Left kidney (tissue), 8 donors: ENCODE measurements at places on chromosomes 1 and 21.
A peak's percentile ranks its signal among the peaks of the same experiment; 100 is the strongest.

DNA sequence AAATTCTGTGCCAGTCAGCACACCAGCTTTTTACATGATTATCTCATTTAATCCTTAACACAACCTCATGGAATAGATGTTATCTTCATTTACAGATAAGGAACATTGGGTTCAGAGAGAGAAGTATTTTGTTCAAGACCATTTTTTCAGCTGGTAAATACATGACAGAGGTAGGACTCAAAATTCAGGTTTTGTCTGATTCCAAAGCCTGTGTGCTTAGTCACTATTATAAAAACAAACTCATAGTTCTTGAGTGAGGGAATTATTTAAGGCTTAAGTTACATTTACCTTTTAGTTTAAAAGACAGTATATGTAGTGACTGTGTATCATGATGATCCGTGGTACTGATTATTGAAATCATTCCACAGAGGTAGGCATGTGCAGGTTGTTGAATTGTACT is 125.2 kb downstream of the MAGI3 start:
- DNase-seq: no peak

- no peak for DNase-seq
These were observed 14.7 kb upstream of the PTGFR start for GRCh38 chr1:78475888-78476610.

- no peak for DNase-seq
These were observed 94.4 kb downstream of the CD247 start for GRCh38 chr1:167423684-167424619.

- no peak for DNase-seq
These were observed 641.0 kb downstream of the PLPP3 start for GRCh38 chr1:55938376-55938850.

- no peak for DNase-seq
These were observed 80.2 kb downstream of the VPS13D start for GRCh38 chr1:12309783-12310742.

GRCh38 chr1:226646026-226646869 is 92.8 kb downstream of the ITPKB start:
- DNase-seq: no peak

GRCh38 chr21:26185021-26185420 is 14.5 kb upstream of the APP start:
- no peak for DNase-seq

GRCh38 chr1:245704341-245704740 is 549.6 kb downstream of the KIF26B start:
- no peak for DNase-seq

GRCh38 chr1:228358039-228358763 is 48.4 kb downstream of the TRIM11 start:
- DNase-seq: no peak

DNA sequence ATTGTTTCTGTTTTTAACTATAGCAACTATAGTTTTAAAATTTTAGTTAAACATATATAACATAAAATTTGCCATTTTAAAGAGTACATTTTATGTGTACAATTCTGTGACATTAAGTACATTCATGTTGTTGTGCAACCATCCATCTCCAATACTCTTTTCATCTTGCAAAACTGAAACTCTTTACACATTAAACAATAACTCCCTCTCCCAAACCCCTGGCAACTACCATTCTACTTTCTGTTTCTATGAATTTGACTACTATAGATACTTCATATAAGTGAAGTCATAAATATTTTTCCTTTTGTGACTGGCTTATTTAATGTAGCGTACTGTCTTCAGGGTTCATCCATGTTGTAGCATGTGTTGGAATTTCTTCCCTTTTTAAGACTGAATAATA is 25.9 kb downstream of the PCBP3 start:
- no peak for DNase-seq

DNA sequence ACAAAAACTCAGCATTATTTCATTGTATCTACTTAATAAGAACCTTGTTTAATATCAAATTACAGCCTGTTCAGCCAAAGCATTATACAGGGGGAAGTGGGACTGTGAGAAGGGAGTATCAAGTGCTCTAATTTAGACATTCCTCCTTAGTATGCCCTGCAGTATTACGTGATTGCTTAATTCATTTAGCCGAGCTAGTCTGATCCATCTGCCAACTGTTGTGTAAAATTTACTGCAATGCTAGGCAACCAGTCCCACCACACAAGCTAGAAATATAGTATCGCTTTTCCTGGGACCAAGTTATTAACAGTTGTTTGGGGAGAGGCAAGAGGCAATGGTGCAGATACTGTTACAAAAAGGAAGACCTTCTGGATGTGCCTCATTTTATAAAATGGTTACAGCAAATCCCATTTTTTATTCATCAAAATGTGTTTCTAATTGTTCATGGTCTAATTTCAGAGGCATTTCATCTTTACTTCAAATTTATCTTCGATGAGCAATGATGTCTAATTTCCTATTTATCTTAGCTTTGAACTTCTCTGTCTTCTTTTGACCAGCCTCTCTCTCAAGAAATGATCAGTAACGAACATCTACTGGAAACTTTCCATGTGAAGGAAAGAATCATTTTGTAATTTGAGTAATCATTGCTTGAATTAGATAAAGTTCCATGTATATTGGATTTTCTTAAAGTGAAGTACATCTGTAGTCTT is 283.3 kb downstream of the DUSP10 start:
- DNase-seq: peak; percentile 52

DNA sequence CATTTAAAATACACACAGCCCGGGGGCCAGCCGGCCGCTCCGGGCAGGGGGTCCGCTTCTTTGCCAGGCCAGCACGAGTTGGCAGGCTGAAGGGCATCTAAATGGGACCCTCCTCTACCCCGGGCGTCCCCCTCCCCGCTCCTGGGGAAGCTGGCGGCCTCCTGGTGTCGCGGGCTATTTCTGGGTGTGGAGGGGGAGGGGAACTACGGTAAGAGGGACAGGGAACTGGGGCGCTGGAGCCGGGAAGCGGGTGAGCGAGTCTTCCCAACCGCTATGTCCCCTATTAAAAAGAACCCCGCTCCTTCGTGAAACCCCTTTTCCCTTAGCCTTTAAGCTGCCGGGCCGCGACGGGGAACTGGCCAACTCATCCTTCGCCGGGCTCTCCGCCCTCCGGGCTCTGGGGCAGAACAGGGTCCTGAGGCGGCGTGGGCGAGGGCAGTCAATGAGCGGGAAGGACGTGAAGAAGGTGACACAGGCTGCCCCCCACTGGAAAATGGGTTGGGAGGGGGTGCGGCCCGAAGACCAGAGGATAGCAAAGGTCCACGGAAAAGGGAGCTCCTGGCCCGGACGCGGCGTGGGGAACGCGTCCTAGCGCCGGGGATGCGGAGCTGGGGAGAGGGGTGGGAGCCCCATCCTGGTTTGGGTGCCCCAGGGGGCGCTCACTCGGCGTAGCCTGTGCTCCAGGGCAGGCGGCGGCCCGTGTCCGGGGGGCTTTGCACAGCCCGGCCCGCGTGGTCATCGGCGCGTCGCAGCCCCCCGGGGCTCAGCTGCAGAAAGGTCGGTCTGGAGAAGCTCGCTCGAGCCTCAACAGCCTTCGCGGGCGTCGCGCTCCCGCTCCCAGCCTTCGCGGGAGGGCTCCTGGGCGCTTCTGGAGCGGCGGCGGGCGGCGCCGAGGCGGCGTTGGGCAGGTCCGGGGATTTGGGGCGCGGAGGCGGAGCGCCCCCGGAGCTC is 544 bp downstream of the PPM1J start:
- no peak for DNase-seq

GRCh38 chr1:51172811-51173210 is 63.3 kb upstream of the RNF11 start:
- no peak for DNase-seq

GRCh38 chr21:45370575-45370974 is 34.4 kb upstream of the COL18A1 start:
- DNase-seq: no peak

GRCh38 chr1:231576804-231577718 is 48.6 kb downstream of the TSNAX start:
- DNase-seq: no peak

- DNase-seq: no peak
These were observed 192.3 kb upstream of the C1orf87 start for GRCh38 chr1:60265560-60266535.

- DNase-seq: no peak
These were observed 25.9 kb downstream of the CD53 start for GRCh38 chr1:110898734-110899457.

- no peak for DNase-seq
These were observed 151.2 kb downstream of the TGFBR3 start for GRCh38 chr1:91734761-91735160.

GRCh38 chr1:56284928-56285327 is 294.4 kb downstream of the PLPP3 start:
- DNase-seq: no peak

DNA sequence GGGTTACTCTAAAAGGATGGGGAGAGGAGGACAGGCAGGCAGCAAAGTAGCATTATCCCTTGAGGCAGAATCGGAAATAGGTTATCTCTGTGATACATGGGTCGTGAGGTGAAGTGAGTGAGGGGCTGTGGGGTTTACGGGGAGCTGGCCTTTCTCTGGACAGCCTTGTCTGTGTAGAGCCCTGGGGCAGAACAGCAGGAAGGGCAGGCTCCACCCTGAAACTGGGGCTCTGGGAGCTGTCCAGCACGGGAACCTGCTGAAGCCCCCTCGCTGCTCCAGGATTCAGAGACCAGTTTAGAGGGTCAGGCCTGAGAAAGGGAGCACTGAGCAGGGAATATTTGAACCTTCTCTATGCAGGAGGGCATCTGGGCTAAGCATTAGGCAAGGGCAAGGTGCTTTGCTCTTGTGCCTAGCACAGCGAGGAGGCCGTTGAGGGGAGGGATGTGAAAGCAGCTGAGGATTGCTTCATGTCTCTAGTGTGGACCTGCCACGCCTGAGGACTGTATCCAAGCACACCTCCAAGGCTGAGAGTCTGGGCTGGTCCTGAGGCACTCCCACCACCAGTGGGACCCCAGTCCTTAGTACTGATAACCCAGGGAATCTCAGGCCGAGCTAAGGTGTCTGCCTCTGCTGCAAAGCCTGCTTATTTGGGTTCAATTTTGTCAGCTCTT is 55.8 kb downstream of the NAV1 start:
- peak; percentile 57 for DNase-seq

GRCh38 chr1:234533034-234533891 is 54.3 kb upstream of the TARBP1 start:
- DNase-seq: no peak

- no peak for DNase-seq
These were observed 132.8 kb downstream of the TNFSF18 start for GRCh38 chr1:172917972-172918371.

GRCh38 chr1:42010381-42010780 is 91.7 kb upstream of the HIVEP3 start:
- DNase-seq: no peak

DNA sequence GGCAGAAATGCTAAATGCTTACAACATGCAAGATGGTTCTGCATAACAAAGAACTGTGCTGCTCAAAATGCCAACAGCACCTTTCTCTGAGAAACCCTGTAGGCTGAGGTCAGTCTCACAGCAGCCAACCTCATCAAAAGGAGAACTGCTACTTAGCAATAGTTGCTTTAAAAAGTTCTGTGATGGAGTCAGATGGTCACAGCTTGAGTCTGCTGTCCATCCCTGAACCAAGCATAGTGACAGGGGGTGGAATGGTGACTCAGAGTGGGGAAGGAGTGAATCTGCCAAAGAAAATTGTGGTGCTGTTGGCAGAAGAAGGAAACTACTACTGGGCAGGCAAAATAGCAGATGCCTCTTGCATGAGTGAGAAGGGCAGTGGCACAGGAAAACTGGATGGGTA is 106.0 kb upstream of the FAM78B start:
- DNase-seq: no peak

DNA sequence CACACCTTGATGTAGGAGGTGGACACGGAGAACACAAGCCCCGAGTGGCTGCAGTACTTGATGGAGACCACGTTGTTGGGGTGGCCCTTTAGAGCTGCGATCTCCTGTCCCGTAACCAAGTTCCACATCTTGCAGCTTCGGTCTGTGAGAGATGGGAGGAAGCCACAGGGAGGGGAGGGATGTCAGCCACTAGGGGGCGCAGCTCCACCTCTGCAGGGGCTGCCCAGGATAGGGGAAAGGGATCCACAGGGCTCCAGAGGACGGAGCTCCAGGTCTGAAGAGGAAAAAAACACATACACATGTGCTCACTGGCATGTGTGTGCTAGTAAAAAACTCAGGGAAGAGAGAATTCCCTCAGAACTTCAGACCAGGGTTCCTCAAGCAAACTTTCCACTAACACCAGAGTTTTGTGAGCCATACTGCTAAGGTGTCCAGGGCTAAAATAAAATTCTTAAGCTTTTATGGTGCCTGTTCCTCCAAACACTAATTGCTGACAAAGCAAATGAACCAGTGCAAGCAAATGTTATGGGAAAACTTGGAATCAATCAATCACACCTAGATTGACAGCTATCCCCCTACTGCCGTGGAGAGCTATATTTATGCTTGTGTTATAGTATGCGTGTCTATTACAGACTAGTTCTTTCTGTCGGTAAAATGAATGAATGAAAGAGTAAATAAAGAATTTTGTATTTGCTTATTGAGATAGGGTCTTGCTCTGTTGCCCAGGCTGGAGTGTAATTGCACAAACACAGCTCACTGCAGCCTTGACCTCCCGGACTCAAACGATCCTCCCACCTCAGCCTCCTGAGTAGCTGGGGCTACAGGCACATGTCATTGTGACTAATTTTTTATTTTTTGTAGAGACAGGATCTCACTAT is 43.7 kb downstream of the KIF21B start:
- DNase-seq: no peak

GRCh38 chr1:27862671-27863537 is 9.4 kb upstream of the THEMIS2 start:
- peak; percentile 71 for DNase-seq

- no peak for DNase-seq
These were observed 22.1 kb upstream of the SMYD3 start for GRCh38 chr1:246528933-246529731.

- no peak for DNase-seq
These were observed 32.1 kb upstream of the RAB4A start for GRCh38 chr1:229238674-229239415.

DNA sequence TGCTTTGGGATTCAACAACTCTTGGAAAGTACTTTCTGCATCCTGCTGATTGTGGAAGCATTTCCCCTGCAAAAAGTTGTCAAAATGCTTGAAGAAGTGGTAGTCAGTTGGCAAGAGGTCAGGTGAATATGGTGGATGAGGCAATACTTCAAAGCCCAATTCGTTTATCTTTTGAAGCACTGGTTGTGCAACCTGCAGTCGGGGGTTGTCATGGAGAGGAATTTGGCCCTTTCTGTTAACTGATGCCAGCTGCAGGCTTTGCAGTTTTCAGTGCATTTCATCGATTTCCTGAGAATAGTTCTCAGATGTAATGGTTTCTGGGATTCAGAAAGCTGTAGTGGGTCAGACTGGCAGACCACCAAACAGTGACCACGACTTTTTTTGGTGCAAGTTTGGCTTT is 47.6 kb upstream of the GJA5 start:
- DNase-seq: no peak

- no peak for DNase-seq
These were observed 56.7 kb downstream of the HUNK start for GRCh38 chr21:31929548-31929947.

GRCh38 chr1:219226196-219226595 is 52.5 kb downstream of the LYPLAL1 start:
- DNase-seq: no peak

- DNase-seq: no peak
These were observed 31.1 kb downstream of the ZC3H11B start for GRCh38 chr1:219581766-219582165.

- no peak for DNase-seq
These were observed 389.7 kb upstream of the RUNX1 start for GRCh38 chr21:35438643-35439404.
